Central memory CD8-positive, alpha-beta T cell (primary cell): ENCODE measurements at places on chromosomes 2 and 18.

GRCh38 chr2:43689999-43690398, 13.8 kb upstream of the C1GALT1C1L start:
- DNase-seq, result no peak

- DNase-seq, result no peak
Observed at GRCh38 chr2:120094795-120095194, 81.9 kb downstream of the EPB41L5 start.

- no peak for DNase-seq
Observed at GRCh38 chr2:120508567-120509041, 162.7 kb downstream of the INHBB start.

DNA sequence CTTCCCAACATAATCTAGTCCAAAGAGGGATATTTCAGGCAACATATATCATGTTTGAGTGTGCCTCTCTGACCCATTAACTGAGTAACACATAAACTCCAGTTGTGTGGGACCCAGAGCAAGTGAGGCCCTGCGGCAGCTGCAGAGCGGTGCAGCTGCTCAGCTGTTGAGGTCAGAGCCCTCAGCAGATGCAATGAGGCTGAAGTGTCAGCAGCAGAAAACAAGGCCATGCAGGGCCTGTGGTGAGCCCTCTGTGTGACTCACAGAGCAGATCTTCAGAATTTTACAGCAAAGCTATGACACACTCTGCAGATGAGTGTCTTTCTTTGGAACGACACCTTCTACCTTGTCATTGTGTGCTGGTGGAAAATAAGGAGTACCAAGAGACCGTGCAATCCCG, 168.5 kb downstream of the CBLN2 start:
- DNase-seq, result no peak

DNA sequence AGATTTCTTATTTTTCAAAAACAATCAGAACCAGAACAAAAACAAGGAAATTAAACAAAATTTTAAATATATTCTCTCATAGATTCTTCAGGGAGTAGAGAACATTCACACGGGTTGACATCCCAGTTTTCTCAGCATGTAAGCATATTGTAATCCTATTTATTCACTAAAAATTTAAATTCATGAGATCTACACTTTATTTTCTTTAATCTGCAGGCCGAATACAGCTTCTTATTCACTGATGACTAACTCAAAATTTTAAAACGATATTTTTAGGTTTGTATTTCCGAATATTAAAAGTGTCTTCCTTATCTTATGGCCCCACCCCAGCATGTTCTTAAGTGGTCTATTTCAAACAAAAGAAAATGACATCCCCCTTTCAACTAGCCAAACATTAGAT, 262.4 kb downstream of the MEIS1 start:
- DNase-seq, result no peak

- DNase-seq, result no peak
Observed at GRCh38 chr2:240234503-240234951, 94.1 kb upstream of the OTOS start.

DNA sequence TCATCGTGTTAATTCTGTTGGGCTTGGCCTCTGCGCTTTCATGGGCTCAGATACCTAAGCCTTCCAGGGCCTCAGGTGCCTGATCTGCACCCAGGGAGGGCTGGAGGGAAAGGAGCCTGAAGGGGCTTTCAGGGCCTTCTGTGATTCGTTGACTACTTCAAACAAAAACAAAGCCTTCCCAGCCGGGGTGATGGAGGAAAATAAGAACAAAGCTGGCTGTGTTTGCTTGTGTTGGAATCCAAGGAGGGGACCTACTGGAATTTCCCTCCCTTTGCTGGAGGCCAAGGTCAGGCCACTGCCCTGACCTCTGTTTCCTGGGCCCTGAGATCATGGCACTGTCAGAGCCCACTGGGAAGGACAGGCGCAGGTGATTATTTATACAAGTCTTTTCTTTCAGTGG, 135.3 kb downstream of the KLHL29 start:
- DNase-seq, result no peak

- no peak for DNase-seq
Observed at GRCh38 chr2:138652378-138652777, 127.8 kb downstream of the NXPH2 start.

- DNase-seq, result no peak
Observed at GRCh38 chr18:46393230-46393629, 263.8 kb downstream of the LOXHD1 start.

DNA sequence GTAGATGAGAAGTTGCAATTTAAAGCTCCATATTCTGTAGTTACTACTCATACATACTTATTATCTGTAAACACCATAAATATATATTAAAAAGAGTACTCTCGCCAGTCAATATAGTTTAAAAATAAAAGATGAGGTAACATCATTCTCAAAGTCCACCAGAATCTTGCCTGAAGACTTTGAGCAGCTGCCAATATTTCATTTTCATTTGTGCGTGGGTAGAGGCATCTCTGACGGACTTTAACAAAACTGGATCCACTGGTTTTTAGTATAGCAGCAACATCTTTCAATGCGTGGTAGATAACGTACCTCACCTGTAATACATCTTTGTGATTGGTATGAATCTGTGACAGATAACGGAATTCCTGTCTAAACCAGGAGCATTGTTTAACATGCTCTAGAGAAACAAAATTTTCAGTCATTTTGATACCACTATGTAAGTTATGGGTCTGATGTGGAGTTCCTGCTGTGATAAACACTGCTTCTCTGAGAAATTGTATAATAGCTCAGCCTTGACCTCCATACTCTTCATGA, 45.0 kb downstream of the WDR75 start:
- no peak for DNase-seq

GRCh38 chr2:176076796-176077195, 7.0 kb downstream of the EVX2 start:
- no peak for DNase-seq

GRCh38 chr2:235699576-235699975, 205.7 kb downstream of the AGAP1 start:
- DNase-seq, result no peak

- DNase-seq, result no peak
Observed at GRCh38 chr2:236682651-236683422, 113.2 kb downstream of the ACKR3 start.

- no peak for DNase-seq
Observed at GRCh38 chr2:40002339-40002738, 223.3 kb upstream of the THUMPD2 start.

- no peak for DNase-seq
Observed at GRCh38 chr2:182220998-182221397, 205.8 kb downstream of the PDE1A start.

DNA sequence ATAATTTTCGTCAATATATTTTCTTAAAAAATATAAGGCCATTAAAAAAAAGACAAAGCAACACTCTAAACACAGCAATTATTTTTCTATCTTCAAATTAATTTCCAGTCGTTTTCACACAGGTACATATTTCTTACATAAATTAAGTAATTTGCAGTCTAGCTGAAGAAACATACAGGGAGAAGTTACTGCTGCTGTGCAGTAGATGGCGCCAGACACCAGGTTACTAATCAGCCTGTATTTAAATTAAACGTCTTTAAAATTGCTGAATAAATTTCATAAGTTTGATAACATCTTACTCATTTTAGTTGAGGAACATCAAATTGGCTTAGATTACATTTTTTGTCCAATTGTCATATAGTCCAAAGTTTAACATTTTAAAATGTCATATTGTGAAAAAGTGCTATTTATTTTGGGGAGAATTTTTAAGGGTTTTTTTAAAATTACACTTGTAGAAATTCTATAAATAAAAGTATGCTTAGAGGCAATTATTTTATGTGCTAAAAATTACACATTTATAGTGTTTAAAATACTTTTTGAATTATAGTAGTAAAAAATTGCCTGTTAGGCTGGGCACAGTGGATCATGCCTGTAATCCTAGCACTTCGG, 88.4 kb downstream of the PMAIP1 start:
- no peak for DNase-seq

GRCh38 chr2:109280804-109281203, 151.8 kb downstream of the SH3RF3 start:
- DNase-seq, result no peak
